ENCODE measurements at places on chromosomes 5 and 9. TPM values are rescaled to one million over a fixed set of nuclear protein-coding genes. Genes with fewer than 3 reads are reported as not detected.
A peak's percentile ranks its signal among the peaks of the same experiment; 100 is the strongest.

TMEM174 gene
- not detected for total RNA-seq

CTSV gene
- 0.43 TPM for total RNA-seq

WDR36 gene
- total RNA-seq, result 25.0 TPM

CCDC112 gene
- 6.6 TPM for total RNA-seq

SLC6A3 gene
- total RNA-seq, result 0.52 TPM

GFI1B gene
- total RNA-seq, result 0.52 TPM

DNA sequence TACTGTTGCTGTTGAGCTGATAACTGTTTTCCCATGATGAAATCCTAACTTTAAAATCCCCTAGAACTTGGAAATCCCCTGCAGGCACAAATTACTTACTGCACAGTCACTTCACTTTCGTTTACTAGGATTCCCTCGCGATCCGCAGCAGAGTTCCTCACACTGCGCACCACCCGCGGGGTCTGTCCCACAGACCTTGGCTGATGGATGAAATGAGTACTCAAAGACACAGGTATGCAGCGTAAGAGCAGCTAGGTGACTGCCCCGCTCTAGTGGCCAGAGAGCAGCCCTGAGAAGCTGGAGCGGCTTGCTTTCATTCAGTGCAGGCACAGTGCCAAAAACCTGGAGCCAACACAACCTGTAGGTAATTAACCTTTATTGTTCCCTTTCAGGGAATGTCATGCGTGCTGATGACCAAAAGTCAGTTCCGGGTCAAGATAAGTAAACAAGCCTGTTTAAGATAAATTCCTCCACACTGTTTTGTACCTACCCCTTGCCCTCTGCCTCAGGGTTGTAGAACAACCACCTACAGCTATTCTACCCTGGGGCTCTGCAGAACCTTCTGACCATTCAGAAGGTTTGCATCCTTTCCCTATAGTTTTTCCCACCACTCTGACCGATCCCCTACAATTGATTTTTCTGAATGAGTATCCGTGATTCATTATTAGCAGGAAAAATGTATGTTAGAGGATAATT lies 191.2 kb downstream of the CDH9 start:
- DNase-seq, result no peak

- DNase-seq, result no peak
These were observed 36.3 kb upstream of the FGF1 start for GRCh38 chr5:142722146-142722545.

DNA sequence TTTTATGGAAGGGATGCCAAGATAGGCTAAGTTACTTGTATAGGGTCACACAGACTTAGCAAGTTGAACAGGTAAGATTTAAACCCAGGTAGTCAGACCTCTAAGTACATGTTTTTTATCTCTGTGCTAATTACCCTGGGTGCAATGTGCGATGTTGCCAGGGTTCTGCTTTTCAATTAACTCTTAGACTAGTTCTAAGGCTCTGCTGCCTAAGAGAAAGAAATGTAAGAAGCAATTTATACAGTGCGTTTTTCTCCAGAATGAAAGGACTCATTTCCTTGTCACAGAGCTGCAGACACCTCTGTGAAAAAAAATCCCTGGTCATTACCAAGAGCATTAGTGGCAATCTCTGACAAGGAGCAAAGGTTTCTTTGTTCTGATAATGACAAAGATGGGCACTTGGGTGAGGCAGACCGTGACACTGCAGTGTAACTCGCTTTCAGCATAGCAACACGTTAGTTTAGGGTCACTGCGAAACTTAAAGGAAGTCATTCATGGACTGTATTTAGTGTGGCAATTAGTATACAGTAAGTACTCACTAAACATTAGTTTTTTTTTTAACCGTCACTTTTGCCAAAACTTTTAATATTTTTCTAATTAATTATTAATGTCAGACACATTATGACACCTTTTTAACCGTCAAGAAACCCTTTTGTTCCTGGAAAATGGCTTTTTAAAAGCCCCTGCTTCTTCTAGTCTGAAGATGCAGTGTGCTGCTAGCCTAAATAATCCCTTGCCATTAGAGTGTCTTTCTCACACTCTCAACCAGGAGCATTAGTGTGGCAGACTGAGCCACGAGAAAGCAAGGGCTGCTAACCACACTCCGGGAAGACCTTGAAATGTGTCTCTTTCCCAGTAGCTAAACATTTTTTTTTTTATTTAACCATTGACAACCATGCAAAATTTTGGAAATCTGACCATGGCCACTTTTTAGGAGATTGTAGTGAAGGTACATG lies 520.0 kb upstream of the C9orf72 start:
- DNase-seq, result no peak

DNA sequence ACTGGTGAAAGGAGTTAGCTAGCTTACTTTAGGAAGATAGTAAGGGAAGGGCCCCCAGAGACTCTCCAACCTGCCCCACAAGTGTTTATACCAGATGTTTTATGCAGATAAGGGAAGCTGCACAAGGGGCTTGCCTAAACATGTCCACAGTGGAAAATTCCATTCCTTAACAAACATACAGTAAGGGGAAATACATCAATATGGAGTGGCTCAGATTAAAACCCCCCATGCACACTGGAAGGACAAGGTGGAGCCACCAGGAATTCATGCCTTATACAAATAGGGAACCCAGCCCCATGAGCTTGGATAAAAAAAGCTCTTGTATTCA lies 106.3 kb upstream of the GPBP1 start:
- no peak for DNase-seq

GRCh38 chr9:125515983-125516940 lies 190.7 kb downstream of the MAPKAP1 start:
- DNase-seq, result no peak

DNA sequence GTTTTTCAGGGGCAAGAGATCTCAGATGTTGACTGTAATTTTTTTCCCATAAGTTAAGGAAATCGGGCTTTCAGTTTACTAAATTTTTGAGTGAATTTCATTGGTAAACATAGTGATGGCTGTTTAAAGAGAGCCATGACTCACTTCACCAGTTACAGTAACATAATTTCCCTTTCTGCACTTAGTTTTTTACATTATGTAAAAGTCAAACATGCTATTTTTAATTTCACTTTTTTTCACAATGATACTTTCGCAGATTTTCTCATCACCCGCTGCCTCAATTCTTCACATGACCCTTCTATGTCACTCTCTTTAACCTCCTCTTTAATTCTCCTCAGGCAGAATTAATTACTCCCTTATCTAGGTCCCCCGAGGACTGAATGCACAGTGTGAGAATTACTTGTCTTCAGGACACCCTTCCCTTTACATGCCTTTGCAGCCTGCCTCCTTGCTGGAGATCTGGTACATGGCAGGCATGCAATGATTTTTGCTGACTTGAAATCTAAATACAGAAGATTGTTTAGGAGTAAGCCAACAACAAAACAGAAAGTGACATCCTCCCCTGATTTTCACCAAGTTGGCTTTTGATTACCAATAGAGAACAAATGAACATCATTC lies 217.5 kb upstream of the S1PR3 start:
- no peak for DNase-seq

DNA sequence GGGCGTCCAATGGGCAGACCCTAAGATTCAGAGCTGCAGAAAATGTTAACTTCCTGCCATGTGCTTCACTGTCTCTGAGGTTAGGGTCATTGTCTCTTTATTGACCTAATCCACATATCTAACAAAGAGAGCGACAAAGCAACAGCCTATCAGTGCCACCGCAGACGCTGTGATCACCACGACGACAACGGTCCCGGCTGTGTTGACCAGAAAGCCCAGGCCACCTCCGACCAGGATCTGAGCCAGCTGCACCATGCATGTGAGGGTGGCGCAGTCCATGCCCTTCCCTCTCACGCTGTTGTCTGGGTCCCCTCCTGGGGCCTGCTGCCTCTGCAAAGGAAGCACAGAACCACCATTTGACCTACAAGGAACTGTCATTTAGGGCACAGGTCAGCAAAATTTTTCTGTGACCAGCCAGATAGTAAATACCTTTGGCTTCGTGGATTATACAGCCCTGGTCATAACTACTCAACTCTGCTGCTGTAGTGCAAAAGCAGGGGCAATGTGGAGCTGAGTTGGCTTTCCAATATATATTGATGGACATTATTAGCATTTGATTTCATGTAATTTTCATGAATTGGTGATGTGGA lies 8.5 kb downstream of the RXFP3 start:
- no peak for DNase-seq

DNA sequence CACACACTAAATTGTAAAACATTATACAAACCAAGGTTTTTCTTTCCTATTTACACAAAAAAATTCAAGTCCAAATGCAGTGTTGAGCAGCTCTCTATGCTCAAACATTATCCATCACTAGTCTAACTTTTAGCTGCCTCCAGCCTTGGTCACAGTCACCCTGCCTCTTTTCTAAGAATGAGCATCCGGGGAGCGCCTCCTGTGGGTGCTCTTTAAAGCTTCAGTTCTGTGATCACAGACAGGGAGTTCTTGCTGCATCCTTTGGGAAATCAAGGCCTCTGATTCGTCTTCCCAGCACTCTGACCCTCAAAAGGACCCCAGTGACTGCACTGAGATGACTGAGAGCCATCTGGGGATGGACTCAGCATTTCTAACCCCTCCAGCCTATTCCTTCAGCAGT lies 289.6 kb downstream of the SEC61B start:
- no peak for DNase-seq

DNA sequence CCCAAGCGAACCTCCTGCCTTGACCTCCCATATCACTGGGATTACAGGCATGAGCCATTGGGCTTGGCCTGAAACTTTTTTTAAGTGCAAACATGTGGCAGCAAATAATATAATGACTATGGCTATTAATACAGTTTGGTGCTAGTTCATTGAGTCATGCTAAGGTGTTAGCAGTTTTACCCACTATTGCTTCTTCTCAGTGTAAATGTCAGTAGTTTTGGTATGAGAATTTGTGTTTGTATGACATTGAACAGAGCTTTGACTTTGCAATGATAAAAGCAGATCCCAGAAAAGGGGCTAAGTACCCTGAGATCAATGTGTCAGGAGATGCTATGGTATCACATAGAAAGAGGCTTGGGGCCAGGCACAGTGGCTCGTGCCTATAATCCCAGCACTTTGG lies 67.2 kb downstream of the WDR41 start:
- no peak for DNase-seq

- DNase-seq, result no peak
These were observed 454.2 kb upstream of the SGCD start for GRCh38 chr5:155872629-155873220.

DNA sequence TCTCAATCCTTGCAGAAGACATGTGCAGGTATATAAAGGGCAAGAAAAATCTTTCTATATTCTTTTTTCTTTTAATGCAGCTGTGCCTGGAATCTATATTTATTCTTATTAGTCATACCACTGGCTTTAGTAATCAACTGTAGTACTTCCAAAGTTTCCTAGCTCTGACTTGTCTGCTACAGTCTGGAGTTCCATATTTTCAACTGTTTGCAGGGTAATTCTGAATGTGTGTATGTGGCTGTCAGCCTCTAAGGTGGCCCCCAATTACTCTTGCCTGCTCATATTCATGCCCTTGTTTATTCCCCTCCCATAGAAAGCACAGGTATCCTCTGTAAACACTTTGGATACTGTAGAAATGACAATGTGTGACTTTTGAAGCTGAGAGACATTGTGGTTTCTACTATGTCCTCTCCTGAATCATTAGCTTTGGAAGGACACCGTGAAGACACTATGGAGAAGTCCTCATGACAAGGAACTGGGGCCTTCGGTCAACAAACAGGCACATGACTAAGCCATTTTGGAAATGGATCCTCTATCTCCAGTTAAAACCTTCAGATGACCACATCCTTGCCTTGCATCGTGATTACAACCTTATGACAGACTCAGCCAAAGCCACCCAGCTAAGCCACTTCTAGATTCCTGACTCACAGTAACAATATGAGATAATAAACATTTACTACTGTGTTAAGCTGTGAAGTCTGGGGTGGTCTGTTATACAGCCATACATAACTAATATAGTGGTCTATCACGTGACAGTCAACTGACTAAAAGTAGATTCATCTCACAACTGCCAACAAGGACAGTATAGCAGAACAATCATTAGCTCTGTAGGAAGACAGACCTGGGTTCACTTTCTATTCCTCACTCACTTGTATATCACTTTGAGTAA lies 49.5 kb upstream of the SUSD1 start:
- no peak for DNase-seq

DNA sequence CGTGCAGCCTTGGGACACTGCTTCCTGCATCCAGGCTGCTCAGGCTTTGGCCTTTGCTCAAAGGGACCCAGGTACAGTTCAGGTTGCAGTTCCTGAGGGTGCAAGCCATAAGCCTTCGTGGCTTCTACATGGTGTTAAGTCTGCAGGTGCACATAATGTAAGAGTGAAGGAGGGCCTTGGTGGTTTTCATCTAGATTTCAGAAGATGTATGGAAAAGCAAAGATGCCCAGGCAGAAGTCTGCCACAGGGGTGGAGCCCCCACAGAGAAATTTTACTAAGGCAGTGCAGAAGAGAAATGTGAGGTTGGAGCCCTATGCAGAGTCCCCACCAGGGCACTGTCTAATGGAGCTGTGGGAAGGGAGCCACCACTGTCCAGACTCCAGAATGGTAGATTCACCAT lies 200.9 kb downstream of the ICE1 start:
- no peak for DNase-seq

DNA sequence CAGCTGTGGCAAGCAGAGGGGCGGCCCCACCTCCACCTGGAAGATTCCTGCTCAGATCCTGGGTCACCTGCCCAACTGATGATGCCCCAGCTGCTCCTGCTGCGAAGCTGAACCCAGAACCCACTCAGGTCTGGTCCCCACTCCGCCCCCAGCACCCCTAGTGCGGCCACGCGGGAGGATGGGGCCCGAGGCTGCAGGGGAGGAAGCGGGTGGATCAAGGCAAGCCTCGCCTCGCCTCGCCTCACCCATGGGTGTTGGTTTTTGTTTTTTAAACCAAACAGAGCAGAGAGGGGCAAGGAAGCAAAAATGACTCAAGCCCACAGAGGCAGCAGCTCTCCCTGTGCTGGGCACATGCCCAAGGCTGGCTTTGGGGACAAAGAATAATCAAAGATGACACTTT lies 23.2 kb downstream of the ABO start:
- peak; percentile 65 for DNase-seq

- no peak for DNase-seq
These were observed 92.4 kb upstream of the LIFR start for GRCh38 chr5:38648703-38649291.
